H54 (cell line): ENCODE measurements at places on chromosomes 2 and 18.

DNA sequence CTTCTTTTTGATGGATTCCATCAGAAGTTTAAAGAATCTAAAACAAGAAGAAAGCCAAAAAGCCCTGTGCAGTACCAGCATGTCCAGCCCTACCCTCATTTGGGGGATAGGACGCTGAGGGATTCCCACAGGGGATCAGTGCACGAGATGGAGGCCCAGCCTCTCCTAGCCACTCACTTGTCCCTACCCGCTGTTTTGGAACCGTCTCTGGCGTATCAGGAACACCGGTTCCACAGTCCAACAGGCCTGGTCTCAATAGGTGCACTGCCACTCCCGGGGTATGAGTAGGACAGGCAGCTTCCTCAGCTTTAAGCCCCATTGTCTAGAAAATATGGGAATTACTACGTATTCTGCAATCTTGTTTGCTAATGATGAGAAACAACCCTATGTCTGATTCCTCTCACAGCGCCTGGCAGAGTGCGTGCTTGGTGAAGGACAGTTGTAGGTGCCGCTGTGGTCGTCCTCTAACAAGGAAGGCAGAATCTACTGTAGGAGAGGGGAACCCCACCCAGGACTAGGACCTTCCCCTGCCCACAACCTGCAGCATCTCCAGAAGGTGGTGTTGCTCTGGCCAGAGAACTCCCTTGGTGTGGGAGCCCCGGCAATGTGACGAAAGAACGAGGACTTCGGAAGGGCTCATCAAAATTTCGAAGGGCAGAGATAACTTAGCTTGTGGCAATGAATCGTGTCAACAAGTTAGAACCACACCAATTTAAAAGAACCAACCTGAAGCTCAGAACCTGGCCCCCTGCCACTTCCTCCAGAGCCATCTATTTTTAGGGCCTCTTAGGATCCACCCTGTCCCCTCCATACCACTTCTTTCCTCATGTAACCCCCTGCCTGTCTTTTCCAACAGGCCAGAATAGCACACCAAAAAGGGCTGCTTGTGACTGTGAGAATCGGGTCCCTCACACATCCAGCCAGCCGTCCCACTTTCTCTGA, 71.7 kb downstream of the POLR1A start:
- DNase-seq, result no peak

DNA sequence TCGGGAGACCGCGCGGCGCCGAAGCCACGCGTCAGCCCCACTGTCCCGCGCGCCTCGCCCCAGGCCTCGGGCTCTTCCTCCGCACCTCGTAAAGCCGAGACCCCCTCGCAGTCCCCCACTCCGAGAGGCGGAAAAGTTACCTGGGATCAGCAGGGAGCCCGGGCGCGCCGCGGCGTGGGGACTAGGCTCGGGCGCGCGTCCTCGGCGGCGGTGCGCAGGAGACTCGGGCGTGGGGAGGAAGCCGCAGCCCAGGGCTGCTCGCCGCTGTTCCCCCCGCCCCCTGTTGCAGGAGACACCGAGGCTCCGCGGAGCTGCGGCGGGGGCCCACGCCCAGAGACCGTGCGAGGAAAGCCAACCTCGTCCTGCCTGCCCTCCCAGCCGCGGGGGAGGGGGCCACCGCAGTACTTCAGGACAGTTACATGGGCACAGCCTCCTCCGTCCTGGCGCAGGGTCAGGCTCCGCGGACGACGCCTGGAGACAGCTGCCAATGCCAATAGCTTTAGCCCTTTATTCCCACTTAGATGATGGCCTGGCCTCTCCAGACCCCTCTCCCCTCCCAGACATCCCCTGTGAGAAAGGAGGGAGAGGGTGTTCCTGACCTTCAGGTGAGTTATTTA, at the start of gene EPB41L3:
Gene EPB41L3 (minus strand): TSS at position 225 of the 617 bp plus-strand sequence. CDS start 54,814 bp downstream, outside the sequence.
- no peak for DNase-seq

- DNase-seq, result peak; percentile 69
Measured at GRCh38 chr2:43184339-43184895, 42.0 kb downstream of the ZFP36L2 start.

DNA sequence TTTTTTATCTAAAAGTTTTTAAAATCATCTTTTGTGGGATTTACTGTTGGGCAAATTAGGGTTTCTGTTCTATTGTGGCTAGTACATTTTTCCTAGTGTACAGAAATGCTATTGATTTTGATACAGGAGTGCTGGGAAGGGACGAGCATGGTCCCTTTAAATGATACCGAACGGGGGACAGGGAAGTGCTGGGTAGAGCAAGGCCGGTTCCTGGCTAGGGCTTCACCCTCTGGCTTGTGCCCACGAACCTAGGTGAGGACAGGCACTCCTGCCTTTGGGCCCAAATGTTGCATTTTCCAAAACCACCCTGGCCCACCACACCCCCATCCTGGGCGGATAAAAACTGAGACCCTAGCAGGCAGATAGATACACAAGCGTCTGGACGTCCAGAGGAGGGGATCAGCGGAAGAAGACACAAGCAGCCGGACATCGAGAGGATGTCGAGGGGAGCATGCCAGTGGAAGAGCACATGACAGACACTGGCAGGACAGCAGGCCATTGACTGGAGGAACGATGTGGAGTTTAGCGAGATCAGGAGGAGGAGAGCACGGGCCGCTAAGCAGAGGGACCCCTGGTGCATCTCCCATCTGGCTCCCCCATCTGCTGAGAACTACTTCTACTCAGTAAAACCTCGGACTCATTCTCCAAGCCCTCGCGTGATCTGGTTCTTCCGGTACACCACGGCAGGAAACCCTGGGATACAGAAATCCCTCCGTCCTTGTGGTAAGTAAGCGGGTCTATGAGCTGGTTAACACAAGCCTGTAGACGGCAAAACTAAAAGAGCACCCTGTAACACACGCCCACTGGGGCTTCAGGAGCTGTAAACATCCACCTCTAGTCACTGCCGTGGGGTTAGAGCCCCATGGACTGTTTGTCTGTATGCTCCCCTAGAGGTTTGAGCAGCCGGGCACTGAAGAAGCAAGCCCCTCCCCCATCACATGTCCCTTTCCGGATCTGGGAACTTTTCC, 13.5 kb upstream of the CALCRL start:
- DNase-seq, result no peak

DNA sequence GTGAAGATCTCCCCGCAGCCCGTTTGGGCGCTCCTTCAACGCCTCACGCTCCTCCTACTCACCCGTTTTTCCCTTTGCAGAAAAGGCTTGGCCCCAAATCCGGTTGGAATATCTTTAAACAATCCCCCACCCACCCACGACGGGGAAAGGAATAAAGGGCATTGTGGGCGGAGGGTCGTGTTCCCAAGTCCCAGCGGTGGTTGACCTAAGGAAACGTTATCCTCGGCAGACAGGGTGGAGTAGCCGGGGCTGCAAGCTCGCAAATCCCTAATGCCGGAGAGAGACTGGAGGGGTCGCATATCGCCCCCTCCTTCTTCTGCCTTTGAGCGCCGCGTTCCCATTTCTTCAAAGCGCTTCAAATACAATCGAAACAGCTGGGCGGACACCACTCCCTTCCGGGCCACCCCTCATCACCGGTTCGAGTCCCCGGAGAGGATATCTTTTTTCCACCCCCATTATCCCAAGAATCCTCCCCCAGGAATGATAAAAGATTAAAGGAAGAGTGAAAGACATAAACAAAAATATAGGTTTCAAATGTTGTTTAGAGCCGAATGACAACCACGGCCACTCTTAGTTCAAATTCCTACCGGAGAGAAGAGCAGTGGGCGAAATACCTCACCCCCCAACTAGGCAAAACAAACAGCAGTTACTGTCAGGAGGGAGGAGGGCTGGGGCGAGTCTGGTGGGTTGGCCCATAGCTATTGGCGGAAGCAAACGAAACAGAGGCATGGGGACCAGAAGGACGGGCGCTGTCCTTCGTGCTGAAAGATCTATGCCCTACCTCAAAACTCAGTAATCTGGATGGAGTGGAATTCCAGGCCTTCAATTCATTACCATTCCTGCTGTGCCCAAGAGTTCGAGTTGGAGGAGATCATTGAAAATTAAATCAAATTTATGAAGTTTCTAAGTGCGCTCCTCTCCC, 2.8 kb upstream of the GAD1 start:
- DNase-seq, result no peak

DNA sequence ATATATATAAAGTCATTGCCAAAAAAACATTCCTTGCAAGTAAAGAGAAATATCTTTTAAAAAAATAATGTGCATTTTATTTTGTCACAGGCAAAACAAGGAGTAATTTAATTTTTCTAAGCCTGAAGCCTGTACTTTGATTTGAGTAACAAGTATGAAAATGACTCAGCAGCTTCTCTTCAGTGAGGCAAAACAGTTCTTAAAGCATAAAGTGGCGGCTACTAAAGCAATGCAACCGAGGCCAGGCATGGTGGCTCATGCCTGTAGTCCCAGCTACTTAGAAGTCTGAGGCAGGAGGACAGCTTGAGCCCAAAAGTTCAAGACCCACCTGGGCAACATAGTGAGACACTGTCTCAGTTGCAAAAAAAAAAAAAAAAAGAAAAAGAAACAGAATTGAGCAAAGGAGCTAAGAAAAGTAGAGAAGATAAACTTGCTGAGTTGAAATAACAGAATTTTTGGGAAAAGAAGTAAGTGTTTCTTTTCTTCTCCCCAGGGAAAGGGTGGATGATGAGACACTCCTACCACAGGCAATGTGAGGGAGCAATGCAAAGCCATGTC, 29.6 kb downstream of the DOK1 start:
- DNase-seq, result no peak

GRCh38 chr2:60320724-60321123, 232.7 kb downstream of the BCL11A start:
- no peak for DNase-seq

DNA sequence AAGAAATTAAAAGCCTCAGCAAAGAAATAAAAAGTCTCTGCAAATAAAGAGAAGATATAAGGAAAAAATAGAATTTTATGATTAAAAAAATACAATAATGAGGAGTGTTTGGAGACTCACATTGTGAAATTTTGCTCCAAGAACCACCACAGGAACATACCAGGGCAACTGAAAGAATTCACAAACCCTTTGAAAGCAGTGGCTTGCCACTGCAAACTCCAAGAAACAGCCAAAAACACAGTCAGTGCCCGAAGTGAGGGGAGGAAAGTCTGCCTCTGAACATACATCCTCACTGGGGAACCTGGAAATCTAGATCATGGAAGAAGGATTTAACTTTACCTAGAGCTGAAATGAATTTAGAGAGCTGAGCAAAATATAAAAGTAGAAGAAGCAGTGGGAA, 33.1 kb downstream of the EVA1A start:
- no peak for DNase-seq

GRCh38 chr2:239268082-239268481, 132.7 kb downstream of the HDAC4 start:
- DNase-seq, result no peak

DNA sequence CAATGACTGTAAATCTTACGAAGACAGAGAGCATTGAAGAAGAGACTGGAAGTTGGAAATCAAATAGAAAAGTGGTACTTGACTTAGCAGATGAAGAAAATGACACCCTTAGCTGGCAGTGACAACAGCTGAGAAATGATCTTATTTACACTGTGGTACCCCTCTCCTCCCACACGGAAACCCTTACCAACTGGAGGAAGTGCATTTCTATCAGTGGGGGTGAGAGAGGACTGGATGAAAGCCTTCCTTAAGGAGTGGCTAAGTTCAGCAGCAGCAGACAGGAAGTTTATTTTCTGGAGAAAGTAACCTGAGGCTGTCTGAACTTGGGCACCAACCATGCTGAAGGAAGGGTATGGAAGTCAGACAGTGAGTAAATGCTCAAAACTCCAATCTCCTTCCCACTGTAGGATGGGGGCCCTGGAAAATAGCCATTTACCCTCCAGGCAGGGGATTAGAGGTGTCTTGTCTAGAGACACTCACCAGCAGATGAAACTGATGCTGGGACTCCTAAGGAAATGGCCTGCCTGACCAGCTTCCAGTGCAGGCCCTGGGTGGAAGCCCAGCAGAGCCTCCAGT, 160.2 kb upstream of the NCK2 start:
- no peak for DNase-seq

DNA sequence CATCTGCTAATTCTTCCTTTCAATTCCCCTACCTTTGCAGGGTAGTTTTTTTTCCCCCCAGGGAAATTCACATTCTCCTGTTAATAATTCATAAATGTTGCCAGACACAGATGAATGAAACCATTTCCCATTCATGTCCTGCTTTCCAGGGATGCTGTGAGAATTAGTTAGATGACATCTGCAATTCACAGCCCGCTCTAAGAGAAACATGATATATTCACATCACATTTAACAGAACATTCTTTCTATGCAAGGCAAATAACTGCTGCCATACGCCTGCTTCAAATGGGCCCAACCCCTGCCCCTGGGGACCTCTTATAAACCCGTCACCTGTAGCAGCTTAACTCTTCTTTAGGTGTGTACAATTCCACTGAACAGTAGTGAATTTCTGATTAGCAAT, 110.6 kb upstream of the CTAGE1 start:
- DNase-seq, result no peak

DNA sequence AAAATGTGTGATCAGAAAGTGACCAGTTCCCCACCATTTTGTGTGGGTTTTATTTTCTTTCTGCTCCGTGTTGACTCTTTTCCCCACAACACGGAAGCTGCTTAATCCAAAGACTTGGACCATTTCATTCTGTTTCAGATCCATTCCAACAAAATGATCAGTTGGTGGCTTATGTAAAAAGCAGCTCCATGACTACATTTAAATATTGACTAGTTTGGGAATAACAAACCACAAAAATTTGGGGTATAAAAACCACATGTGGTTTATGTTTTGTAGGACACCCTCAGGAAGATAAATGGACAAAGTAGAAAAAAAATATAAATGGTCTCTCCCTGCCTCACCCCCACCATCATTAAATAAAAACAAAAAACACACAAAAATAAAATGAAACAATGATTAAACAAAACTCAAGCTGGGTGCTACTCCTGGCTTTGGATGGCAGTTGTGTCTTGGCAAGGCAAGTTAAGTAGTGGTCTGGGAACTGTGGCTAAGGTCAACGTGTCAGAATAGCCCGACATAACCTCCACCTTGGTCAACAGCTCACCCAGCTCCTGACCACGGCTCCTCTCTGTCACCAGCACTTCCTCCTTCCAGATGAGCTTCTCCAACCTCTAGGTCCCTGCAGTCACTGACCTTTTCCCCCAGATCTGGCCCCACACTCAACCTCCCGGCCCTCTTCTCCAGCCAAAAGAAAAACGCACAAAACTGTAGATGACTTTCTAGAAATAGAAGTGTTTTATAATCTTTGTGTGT, 12.8 kb upstream of the WIPF1 start:
- no peak for DNase-seq

DNA sequence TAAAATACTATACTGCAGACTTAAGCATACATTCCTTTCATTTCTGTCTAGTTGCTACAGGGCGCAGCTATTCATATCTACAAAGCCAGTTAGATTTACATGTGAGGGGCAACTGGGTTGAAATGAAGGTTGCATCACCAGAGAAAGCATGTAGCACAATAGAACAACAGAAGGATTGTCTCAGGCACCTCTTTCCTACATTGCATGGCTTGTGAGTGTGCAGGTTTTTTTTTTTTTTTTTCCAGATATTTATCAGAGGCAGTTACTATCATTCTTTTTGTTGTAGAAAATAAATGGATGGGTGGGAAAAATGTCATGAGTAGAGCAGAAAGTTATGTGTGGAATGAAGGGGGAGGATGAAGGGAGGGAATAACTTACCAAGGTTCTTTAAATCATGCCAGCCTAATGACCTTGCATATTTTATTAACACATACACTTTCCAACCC, 86.8 kb downstream of the ERBB4 start:
- DNase-seq, result peak; percentile 34
